ENCODE measurements at places on chromosomes 16 and 17. TPM values are rescaled to one million over a fixed set of nuclear protein-coding genes. Genes with fewer than 3 reads are reported as not detected.
A peak's percentile ranks its signal among the peaks of the same experiment; 100 is the strongest.

- H3K27me3 ChIP-seq: no peaks in the 10 kb centered on the region
- H3K4me1 ChIP-seq: peaks cover 34% of the 10 kb centered on the region
- H3K27ac ChIP-seq: peak overlapping the region; percentile 81
- H3K36me3 ChIP-seq: no peaks in the 10 kb centered on the region
- DNase-seq: peak; percentile 90
These were observed 89.8 kb downstream of the CYB561 start for GRCh38 chr17:63356337-63356757.

DNA sequence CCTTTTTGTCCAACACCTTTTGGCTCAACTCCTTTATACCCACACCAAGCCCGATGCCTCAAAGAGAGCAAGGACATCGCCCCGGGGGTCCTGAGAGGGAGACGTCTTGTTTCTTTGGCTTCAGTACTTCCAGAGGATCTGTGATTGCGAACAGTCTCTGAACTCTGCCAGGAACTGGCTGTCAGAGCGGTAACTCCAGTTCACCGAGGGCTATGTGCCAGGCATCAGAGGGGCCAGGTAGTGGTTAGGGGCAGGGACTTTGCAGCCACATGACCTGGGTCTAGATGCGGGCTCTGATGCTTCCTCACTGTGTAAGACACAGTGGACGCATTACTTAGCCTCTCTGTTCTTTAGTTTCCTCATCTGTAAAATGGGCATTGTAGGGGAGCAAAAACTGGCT, 21.6 kb downstream of the LLGL2 start:
- no peaks in the 10 kb centered on the region for H3K36me3 ChIP-seq
- H3K4me3 ChIP-seq: no peak overlapping the region
- no peak for DNase-seq
- H3K27me3 ChIP-seq: peaks cover 4% of the 10 kb centered on the region
- no peak overlapping the region for H3K27ac ChIP-seq
- H3K4me1 ChIP-seq: no peaks in the 10 kb centered on the region

DNA sequence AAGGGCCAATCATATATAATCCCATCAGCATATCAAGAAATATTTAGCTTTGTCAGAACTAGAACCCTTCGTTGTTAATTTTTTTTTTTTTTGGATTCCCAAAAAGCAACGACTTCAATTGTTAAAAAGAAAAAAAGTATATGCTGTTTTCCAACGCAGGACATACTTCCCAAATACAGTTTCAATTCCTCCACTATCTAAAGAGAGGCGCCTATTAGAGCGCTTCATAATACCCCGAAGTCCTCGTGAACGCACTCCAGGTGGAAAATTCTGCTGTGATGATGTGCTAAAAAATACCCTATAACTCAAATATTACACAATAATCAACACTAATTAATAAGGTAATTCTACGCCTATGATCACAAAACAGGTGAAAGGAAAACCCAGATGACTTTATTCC, 20.8 kb downstream of the GNA13 start:
- H3K27me3 ChIP-seq: no peaks in the 10 kb centered on the region
- peaks cover under 1% of the 10 kb centered on the region for H3K36me3 ChIP-seq
- H3K4me3 ChIP-seq: no peak overlapping the region
- no peaks in the 10 kb centered on the region for H3K4me1 ChIP-seq
- DNase-seq: no peak
- no peak overlapping the region for H3K27ac ChIP-seq

DNA sequence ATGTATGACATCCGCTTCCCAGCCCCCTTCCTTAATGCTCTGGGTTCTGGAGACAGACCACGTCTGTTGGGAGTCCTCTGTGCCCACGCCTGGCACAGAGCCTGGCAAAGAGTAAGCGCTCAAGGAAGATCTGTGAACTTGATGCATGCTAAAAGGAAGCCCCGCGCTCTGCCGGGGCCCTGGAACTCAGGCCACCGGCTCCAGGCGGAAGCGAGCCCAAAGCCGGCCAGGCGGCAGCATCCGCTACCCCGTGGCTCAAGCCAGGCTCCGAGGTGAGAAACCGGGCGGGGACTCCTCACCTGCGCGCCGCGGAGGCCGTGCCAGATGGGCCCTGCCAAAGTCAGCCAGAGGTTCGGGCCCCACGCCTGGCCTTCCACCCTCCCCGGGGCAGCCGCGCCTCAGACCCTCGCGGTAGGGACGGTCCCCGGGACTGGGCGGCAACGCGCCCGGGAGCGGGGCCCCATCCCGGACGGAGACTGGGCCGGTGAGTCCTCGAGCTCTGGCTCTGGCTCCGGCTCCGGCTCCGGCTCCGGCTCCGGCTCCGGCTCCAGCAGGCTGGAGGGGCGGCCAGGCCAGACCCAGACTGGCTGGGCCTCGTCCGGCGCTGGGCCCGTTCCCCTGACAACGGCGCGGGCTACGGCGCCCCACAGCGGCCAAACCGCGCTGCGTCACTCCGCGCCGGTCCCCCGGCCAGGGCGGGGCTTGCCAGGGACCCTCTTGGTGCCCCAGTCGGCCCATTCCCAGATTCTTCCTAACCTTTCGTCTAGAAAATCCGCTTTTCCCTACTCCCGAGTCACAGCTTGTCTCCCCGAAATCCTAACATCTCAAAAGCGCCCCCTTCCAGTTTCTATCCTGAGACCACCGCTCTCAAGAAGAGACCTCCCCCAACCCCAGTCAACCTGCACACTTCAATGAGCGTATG, at the start of gene ZDHHC1:
Gene ZDHHC1, minus strand, starts transcription at position 606 of the 922 bp plus-strand sequence. CDS start 8,702 bp downstream, outside the sequence.
- peaks cover 4% of the 10 kb centered on the region for H3K4me1 ChIP-seq
- H3K27ac ChIP-seq: peak within 1 kb of the TSS; percentile 76
- no peaks in the 10 kb centered on the region for H3K27me3 ChIP-seq
- no peaks in the 10 kb centered on the region for H3K36me3 ChIP-seq
- peak; percentile 52 for DNase-seq
- H3K4me3 ChIP-seq: peak within 1 kb of the TSS; percentile 70

DNA sequence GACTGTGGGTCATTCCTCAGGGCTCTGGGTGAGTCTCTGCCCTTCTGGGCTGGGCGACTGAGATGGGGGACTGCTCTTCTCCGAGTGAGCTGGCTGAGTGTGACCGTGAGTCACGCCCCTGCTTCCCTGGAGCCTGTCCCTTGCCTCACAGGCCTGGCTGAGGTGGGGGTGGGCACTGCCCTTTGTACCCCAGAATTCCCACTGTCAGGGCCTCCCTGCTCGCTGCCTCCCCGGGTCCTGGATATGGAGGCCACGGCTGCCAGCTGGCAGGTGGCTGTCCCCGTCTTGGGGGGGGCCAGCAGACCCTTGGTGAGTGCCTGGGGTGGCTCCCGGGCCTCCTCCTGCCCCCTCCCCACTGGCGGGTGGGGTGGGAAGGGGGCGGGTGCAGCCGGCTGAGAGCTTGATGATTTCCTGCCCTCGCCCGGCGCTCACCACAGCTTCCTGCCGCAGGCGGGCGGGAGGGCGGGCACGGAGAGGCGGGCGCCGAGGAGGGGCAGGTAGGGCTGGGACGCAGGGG, at the start of gene LAT:
Gene LAT, plus strand, starts transcription at position 434 of the 517 bp plus-strand sequence. CDS start 366 bp downstream, outside the sequence.
- no peaks in the 10 kb centered on the region for H3K27me3 ChIP-seq
- H3K36me3 ChIP-seq: no peaks in the 10 kb centered on the region
- H3K4me1 ChIP-seq: no peaks in the 10 kb centered on the region
- H3K27ac ChIP-seq: no peak within 1 kb of the TSS
- H3K4me3 ChIP-seq: no peak within 1 kb of the TSS

- no peak overlapping the region for H3K27ac ChIP-seq
- no peaks in the 10 kb centered on the region for H3K4me1 ChIP-seq
- peaks cover 7% of the 10 kb centered on the region for H3K27me3 ChIP-seq
- no peak for DNase-seq
- no peak overlapping the region for H3K4me3 ChIP-seq
- H3K36me3 ChIP-seq: no peaks in the 10 kb centered on the region
These were observed 115.4 kb downstream of the AXIN2 start for GRCh38 chr17:65446043-65446442.

- H3K36me3 ChIP-seq: no peaks in the 10 kb centered on the region
- no peak overlapping the region for H3K4me3 ChIP-seq
- no peak overlapping the region for H3K27ac ChIP-seq
- peak; percentile 15 for DNase-seq
- no peaks in the 10 kb centered on the region for H3K27me3 ChIP-seq
- H3K4me1 ChIP-seq: peaks cover 13% of the 10 kb centered on the region
These were observed 26.6 kb upstream of the GINS2 start for GRCh38 chr16:85715169-85716021.

GRCh38 chr17:61749823-61750404, 113.4 kb downstream of the BRIP1 start:
- no peak overlapping the region for H3K27ac ChIP-seq
- no peaks in the 10 kb centered on the region for H3K4me1 ChIP-seq
- no peaks in the 10 kb centered on the region for H3K27me3 ChIP-seq

- no peaks in the 10 kb centered on the region for H3K27me3 ChIP-seq
- peak overlapping the region; percentile 96 for H3K4me3 ChIP-seq
- H3K4me1 ChIP-seq: peaks cover 16% of the 10 kb centered on the region
- peaks cover 3% of the 10 kb centered on the region for H3K36me3 ChIP-seq
These were observed 841 bp upstream of the RAB5C start for GRCh38 chr17:42155614-42156045.

- peaks cover 42% of the 10 kb centered on the region for H3K4me1 ChIP-seq
- peak; percentile 76 for DNase-seq
- H3K4me3 ChIP-seq: peak overlapping the region; percentile 2
- peak overlapping the region; percentile 92 for H3K27ac ChIP-seq
- no peaks in the 10 kb centered on the region for H3K36me3 ChIP-seq
These were observed 166.4 kb downstream of the CYB561 start for GRCh38 chr17:63279498-63280230.

DNA sequence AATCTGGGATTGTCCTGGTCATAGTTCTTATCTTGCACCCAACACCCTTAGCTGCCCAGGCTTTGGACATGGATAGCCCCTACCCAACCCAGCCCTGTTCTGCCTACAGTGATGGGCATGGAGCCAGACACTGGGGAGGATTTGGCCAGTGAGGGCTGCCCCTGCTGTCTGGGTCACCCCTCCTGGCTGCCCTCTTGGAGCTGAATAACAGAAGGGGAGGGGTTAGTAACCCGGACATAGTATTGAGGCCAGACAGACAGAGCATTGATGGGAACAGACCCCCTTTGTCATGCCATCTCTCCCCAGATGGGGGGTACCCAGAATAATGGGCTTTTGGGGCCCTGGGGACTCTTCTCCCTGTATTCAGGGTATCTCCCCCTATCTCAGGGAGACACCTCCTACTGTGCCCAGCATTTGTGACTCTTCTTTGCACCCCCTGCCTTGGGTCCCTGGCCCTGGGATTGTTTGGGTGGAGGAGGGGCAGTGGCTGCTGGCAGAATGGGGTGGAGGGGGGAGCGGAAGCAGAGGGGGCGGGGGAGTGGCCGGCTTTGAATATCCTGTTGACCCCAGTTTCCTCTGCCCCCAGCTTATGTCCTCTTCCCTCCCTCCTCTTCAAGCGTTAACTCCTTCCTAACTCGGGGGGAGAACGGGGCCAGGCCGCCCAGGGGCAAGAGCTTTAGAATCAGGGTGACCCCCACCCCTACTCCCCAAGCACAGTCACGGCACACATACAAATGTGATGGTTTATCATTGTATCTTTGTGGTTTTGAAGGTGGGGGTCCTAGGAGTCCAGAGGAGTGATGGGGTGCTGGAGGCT, 17.0 kb downstream of the GJD3 start:
- no peak overlapping the region for H3K4me3 ChIP-seq
- DNase-seq: no peak
- H3K27me3 ChIP-seq: no peaks in the 10 kb centered on the region
- peaks cover 79% of the 10 kb centered on the region for H3K4me1 ChIP-seq
- peaks cover 15% of the 10 kb centered on the region for H3K36me3 ChIP-seq

DNA sequence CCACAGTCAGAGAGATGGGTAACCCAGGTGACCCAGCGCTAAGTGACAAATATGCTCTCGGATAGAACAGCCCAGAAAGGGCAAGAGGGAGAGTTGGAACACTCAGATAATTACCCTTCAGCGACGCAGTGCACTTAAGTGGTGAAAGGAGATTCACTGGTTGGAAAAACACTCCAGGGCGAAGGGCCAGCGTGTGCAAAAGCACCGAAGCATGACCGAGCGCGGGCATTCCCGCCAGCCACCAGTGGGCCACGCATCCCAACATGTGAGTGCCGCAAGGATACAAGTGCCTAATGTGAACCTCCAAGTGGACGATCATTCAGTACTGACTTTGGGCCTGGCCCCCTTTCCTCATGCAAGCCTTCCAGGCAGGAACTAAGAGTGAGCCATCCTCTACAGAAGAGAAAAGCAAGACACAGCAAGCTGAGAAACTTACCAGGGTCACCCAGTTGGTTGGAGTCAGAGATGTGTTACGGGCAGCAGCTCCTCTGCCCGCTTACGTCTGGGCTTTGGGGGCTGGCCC, 258.4 kb downstream of the C16orf95 start:
- H3K27ac ChIP-seq: no peak overlapping the region
- peaks cover 8% of the 10 kb centered on the region for H3K4me1 ChIP-seq
- H3K36me3 ChIP-seq: no peaks in the 10 kb centered on the region
- no peaks in the 10 kb centered on the region for H3K27me3 ChIP-seq
- no peak overlapping the region for H3K4me3 ChIP-seq
- DNase-seq: no peak

DNA sequence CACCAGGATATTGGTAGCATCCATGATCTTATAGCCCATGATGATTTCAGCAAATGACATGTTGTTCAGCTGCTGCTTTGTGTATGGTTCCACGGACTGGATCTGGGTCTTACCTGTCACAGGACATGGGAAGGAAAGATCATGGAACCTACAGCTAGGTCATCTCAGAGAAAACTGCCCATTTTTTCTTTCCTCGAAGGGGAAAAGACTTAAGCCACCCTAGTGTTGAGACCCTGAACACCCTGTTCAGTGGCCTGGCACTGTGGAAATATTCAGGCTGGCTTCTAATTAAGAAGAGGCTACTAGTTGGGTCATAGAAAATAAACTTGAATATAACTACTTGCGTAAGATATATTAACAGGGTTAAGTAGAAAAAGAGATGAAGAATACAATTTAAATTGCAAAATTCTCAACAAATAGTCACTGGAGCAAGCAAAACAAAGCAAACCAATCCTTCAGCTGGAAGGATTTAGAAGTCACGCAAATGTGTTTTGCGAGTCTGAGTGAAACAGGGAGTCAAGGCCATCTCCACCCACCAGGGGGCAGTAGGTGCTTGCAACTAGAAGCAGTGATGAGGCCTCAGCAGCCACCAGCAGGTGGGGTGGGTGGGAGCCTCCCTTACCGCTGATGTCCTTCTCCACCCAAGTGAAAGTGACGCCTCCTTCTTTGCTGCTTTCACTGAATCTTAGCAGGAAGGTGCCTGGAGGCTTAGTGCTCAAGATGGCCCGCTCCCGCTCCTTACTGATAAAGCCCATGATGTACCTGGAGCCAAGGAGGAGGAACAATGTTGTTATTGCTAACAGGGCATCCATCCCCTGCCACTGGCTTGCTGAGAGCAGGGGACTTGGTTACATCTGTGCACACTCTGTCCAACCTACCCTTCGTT, 34.3 kb downstream of the STAT5A start:
- peak; percentile 79 for DNase-seq
- peaks cover 16% of the 10 kb centered on the region for H3K36me3 ChIP-seq
- H3K27ac ChIP-seq: no peak overlapping the region
- peaks cover 23% of the 10 kb centered on the region for H3K4me1 ChIP-seq

GRCh38 chr17:12967962-12968361, 49.9 kb downstream of the ELAC2 start:
- no peak for DNase-seq
- H3K27ac ChIP-seq: no peak overlapping the region
- H3K4me3 ChIP-seq: no peak overlapping the region
- no peaks in the 10 kb centered on the region for H3K4me1 ChIP-seq
- H3K36me3 ChIP-seq: no peaks in the 10 kb centered on the region
- H3K27me3 ChIP-seq: no peaks in the 10 kb centered on the region

GRCh38 chr17:3882276-3882675, 10.6 kb downstream of the CAMKK1 start:
- H3K4me1 ChIP-seq: peaks cover 26% of the 10 kb centered on the region
- no peak overlapping the region for H3K4me3 ChIP-seq
- no peak overlapping the region for H3K27ac ChIP-seq
- H3K27me3 ChIP-seq: no peaks in the 10 kb centered on the region

Gene WSB1
- 217 TPM for total RNA-seq

Gene TEKT5
- not detected for total RNA-seq

Gene KRT28
- total RNA-seq: not detected

Gene TP53TG3B
- not detected for total RNA-seq

Gene CD300A
- not detected for total RNA-seq

Gene TERB1
- total RNA-seq: 0.16 TPM

Gene CHST5
- total RNA-seq: not detected

Gene ANKRD40CL
- not detected for total RNA-seq
